Activated CD4-positive, alpha-beta T cell treated with anti-CD3 and anti-CD28 coated beads for 48 hours (primary cell): ENCODE measurements at places on chromosomes 6 and 20.

GRCh38 chr6:133504761-133505160 is 263.6 kb downstream of the EYA4 start:
- no peak for DNase-seq

DNA sequence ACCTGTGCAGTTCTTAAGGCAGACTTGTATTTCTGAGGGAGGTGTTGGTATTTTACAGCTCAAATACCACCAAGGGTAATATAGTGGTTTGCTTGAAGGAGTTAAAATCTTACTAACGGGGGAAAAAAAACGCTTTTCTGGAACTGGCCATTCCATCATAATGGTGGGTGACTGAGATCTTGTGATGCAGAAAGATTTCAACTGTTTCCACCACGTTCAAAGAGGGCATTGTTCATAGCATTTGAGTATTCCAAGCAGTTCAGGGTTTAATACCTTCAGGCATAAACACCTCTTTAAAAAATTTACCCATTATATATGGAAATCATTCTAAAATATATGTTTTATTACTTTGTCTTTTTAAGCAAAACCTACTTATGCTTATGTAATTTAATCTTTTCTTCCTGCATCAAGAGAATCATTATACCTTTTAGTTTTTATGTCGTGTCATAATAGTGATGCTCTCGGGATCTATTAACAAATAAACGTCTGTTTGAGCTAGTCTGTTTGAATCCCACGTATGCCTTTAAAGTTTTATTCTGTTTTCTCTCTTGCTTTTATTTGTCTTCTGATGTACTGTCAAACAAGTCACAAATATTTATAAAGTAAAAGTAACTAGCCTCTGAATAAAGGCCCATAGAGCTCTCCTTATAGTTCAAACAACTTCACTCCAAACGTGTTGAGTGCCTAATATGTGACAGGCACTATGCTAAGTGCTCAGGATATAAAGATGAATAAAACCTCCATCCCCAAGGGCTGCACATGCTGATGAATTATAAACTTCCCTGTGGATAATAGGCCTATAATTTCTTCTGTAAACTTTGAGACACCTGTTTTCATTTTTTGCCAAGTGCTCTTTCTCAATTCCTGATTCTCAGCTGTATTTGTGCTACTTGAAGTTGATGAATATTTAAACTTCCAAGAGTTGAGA is 298.8 kb upstream of the FERMT1 start:
- DNase-seq: no peak

DNA sequence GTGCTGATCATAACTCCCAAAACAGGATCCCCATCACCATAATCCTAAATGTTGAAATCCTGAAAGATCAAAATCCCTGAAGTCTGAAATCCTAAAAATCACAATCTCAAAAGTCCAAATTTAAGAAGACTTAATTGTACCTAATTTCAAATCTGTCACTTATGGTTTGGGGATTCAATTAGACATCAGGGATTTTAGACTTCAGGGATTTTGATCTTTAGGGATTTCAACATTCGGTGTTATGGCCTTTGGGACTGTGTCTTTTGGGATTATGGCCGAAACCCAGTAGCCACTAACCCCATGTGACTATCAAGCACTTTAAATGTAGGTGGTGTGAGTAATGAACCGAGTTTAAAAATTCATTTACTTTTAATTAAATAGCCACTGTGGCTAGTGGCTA is 21.7 kb upstream of the AVP start:
- DNase-seq: no peak

DNA sequence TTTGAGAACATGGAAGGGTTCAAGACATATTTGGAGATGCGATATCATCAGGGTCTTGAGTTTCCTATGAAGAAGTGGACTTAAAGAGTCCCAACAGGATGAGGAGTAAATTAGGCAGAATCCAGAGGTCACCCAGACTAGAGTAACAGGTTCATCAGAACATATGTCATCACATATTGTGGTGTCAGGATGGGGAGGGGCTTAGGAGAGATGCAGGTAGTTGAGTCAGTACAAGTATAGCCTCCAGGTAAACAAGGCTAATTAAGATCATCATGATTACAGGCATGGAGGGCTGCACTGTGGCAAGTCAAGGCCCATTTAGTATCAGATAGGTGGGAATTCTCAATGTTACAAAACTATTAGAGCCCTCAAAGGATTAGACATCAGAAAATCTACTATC is 90.1 kb upstream of the PAK5 start:
- no peak for DNase-seq

- no peak for DNase-seq
These were observed 101.8 kb upstream of the PREP start for GRCh38 chr6:105504706-105505105.

DNA sequence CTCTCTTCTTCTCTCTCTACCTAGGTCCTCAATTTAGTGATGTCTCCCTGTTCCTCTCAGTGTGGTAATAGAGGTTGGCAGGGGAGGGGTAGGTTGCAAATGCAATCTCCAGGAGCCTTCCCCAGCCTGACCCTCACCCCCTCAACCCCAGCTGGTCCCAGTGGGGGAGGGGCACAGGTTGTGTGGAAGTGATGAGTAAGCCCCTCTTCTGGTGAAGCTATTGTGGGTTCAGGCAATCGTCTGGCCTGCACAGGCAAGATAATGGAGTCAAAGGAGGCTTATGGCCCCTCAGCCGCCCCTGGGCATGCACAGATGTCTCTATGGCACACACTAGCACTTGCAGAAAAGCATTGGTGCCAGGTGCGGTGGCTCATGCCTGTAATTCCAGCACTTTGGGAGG is 10.8 kb upstream of the ADA start:
- no peak for DNase-seq

- peak; percentile 36 for DNase-seq
These were observed 26.2 kb downstream of the SLCO4A1 start for GRCh38 chr20:62668441-62669027.

DNA sequence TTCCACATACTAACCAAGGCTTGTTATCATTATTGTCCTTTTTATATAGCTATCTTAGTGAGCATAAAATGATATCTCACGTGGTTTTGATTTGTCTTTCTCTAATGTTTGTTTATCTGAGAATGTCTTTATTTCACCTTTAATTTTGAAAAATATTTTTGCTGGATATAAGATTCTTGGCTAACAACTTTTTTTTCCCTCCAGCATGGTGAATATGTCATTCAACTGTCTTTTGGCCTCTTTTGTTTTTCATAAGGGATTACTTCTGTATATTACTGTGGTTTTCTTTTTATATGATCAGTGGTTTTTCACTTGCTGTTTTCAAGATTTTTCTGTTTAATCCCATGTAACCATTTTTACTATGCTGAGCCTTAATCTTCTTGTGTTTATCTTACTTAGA is 141.0 kb downstream of the GRM1 start:
- DNase-seq: no peak

- DNase-seq: peak; percentile 84
These were observed 11.3 kb downstream of the SERPINB9 start for GRCh38 chr6:2891768-2892170.

DNA sequence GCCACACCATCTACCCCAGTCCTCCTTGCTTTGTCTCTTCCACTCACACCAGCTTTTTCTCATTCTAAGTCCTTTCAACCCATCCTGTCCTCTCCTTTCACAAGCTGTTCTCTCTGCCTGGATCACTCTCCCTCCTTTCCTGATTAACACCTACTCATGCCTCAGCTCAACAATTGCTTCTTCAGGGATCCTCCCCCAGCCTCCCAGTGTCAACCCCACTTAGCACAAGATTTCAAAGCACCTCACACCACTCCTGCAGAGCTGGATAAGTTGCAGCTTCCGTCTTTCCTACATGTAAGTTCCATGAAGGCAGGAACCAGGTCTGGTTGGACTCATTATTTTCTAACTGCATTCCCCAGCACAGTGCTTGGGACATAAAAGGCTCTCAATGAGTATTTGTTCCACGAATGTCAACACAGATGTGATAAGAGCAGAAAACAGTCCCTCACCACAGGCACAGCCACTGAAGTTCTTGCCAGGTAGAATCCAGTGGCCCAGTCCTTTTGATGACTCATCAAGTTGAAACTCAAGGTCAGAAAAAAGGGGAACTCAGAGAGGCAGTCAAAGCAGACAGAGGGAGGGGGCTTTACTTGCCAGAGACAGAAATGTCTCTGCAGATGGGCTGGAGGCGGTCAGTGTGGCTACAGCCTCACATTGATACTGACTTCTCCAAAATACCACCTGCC is 193.4 kb upstream of the PRDM1 start:
- no peak for DNase-seq

DNA sequence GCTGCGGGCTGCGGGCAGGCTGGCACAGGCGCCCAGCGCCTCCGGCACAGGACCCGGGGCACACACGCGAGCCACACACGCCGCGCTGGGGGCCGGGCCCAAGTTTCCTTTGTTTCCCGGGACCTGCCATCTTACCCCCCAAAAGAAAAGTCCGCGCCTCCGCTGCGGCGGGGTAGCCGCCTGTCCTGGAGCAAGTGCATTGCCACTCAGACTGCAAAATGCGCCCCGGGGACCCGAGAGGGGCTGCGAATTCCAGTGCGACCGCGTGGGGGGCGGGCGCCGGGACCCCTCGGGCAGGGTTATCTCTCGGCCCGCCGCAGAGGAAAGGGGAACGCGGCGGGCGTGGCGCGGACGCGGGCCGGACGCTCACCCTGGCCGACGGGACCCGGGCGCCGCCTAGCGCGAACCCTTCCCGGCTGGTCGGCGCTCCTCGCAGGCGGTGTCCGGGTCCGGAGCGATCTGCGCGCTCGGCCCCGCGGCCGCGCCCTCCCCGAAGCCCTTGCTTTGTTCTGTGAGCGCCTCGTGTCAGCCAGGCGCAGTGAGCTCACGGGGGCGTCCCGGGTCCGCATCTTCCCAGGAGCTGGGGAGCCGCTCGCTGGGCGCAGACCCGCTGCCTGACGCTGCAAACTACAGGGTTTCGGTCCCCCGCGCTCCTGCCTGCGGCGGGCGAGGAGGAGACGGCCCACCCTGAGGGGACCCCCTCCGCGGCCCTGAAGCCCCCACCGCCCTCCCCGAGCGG is 639 bp upstream of the CD24 start:
- DNase-seq: peak; percentile 13

GRCh38 chr20:20603339-20603990 is 109.0 kb downstream of the RALGAPA2 start:
- no peak for DNase-seq

DNA sequence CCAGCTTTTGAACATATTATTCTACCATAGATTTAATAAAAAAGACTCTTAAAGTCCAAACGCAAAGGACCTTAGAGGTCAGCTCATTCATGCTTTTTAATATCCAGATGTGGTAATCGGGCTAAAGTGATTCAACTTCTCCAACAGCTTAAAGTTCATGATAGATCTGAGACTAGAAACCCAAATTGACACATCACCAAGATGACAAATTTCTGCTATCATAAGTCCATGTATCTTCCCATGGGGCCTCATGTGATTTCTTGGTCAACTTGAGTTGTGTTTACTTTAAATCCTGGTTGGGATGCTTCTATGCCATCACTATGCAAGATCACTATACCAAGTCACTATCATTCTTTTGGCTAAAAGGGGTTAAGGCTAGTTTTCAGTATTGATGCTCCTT is 56.0 kb downstream of the SLC24A3 start:
- DNase-seq: no peak

GRCh38 chr20:664576-664975 is 11.0 kb downstream of the SCRT2 start:
- DNase-seq: no peak

DNA sequence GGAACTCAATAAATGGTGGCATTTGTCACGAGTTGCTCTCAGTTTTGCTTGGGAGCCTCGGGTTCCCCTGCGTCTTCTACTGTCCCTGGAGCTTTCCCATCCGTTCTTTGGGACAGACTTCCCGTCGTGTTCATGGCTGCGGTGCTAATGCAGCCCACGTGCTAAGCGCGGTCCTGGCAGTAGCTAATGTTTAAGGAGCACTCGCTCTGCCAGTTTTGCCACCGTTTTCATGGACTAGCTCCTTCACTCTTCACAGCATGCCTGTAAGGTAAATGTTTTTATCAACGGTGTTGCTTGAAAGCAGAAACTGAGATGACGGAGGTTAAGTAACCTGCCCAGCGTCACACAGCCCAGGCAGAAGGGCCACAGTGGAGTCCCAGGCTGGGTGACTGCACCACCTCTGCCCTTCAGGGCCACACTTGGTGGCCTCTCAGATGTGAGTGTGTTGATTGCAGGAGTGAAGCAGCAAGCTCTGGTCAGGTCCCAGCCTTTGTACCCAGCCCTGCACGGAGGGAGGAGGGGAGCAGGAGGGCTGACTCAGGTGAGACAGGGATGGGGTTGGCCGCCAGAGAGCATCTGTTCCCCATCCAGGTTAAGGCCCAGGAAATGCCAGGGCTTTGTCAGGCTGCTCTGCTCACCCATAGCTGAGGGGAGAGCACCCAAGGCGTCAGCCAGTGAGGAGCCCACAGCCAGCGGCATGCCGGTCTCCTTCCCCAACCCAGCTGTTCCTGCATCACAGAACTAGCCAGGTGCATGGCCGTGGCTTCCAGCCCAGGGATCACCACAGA is 181.8 kb downstream of the ZMYND8 start:
- no peak for DNase-seq

DNA sequence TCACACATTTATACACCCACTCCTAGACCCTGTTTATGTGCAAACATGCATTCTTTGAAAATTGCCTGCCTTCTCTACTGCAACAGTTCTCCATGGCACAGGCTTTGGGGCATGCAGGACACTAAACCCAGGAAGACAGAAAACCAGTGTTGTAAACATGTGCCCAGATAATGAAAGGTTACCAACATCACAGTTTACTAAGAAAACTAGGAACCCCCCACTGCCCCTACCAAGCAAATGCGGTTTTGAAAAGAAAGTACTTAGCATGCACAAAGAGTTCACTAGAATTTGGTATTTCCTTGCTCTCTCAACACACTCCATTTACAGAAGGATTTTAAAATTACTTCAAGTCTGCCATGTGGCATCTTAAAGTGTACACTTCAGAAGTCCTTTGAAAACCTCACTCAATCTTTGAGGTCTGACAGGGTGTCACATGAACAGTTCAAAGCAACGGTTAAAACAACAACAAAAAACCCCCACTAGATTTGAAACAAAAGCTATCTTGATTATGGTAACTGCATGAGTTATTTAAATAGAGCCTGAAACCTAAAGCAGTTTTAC is 245.0 kb downstream of the GMPR start:
- DNase-seq: no peak

GRCh38 chr20:16243470-16243869 is 329.8 kb downstream of the KIF16B start:
- no peak for DNase-seq

DNA sequence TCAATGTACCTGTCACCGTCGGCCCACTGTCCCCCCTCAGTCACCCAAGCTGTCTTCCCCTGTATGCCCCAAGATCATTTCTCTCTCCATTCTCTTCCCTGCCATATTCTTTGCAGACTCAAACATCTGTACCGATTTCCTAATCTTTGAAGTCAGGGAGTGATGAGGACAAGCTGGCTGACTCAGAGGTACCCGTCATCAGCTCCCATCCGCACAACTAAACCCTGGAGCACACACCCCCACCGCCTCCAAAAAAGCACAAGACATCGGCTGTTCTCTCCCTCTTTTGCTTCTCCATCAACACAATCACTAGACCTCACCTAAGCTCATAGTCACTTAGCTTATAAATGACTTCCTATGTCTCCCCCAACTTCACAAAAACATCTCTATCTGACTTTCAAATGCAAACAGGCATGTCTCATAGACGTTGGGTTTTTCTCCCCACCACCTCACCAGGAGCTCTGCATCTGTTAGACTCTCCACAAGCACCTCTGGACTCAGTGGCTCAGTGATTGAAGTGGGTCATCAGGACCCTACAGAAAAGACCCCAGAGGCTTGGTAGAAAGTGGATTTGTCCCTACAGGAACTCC is 11.5 kb upstream of the NFATC2 start:
- DNase-seq: no peak
